ENCODE measurements at places on chromosomes 3 and 15.

DNA sequence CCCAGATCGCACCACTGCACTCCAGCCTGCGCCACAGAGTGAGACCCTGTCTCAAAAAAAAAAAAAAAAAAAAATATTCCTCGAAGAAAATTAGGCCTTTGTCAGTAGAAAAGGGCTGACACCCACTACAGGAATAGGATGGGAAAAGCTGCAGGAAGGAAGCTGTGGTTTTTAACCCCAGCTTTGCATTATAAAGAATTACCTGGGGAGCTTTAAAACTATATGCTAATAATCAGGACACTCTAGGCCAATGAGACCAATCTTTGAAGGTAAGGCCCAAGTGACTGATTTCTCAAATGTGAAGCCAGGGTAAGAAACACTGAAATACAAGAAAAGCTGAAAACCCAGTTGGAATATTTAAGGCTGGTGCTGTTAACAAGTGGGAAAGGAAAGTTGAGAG is 74.3 kb downstream of the RBPMS2 start:
- no peak for DNase-seq

GRCh38 chr3:112512320-112512719 is 13.0 kb upstream of the BTLA start:
- DNase-seq, result no peak

GRCh38 chr3:114333180-114333922 is 39.5 kb downstream of the TIGIT start:
- peak; percentile 6 for DNase-seq

GRCh38 chr3:175287361-175287963 is 428.3 kb downstream of the NAALADL2 start:
- no peak for DNase-seq

DNA sequence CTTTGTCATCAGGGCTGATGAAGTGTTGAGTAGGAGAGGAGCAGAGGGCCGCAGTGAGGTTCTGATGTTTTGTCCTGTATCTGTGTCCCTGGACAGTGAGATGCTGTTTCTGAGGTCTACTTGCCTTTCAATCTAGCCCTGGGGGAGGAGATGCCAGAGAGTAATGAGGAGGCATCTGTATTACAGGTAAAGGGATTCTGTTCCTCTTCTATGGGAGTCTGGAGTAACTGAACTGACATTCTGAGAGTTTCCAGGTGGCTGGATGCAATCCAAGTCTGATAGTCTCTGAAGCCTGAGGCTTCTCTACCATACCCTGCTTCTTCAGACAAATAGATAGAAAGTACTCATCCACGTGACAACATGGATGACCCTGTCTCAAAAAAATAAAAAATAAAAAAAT is 60.9 kb downstream of the IL12A start:
- DNase-seq, result peak; percentile 28

GRCh38 chr3:159773706-159774105 is 214.9 kb upstream of the IL12A start:
- no peak for DNase-seq

- no peak for DNase-seq
Observed at GRCh38 chr3:177069514-177070329, 127.6 kb downstream of the TBL1XR1 start.

All from brain (organoid and tissue), 16 donors.